ENCODE measurements at places on chromosomes 3 and 15. TPM values are rescaled to one million over a fixed set of nuclear protein-coding genes. Genes with fewer than 3 reads are reported as not detected.

DNA sequence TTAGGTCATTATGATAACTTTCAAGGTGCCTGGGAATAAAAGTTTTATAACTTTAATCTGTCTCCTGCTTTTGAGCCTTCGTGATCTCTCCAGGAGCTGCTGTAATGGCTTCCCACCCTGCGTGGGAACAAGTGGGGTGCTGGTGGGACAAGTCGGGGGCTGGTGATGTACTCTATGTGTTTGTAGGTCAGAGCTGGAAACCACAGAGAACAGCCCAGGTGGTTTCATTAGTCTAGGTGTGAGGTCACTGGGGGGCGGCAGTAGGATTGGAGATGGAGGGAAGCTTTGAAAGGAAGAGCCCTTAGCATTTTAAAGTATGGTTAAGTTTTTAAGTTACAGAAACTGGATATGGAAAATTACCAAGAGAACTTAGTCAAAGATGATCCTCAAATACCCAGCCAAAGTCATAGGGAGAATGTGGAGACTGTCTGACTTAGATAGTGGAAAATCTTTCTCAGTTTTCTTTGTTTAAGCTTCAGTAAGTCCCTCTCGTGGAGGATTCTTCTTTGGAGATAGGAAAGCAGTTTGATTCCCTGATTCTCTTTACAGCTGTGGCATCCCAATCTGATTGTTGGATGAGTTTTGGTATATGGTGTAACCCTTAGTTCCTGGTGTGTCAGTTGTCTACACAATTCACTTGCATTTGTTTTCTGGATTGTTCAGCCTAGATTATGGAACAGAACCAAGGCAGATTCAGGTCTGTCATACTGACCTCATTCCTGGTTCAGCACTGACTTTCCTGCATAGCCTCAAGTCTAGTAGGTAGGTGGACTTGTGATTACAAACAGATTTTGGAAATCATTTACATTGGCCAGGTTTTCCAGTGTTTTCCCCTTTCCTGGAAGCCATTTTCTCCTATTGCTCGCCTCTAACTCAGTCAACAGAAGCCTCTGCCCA is 115.6 kb downstream of the FNDC3B start:
- no peak overlapping the region for H3K27ac ChIP-seq
- DNase-seq: no peak
- H3K4me1 ChIP-seq: peaks cover 25% of the 10 kb centered on the region
- no peak overlapping the region for H3K4me3 ChIP-seq

GRCh38 chr15:77773903-77774302 is 141.2 kb upstream of the LINGO1 start:
- no peak overlapping the region for H3K27ac ChIP-seq
- no peaks in the 10 kb centered on the region for H3K4me1 ChIP-seq
- no peak for DNase-seq
- H3K4me3 ChIP-seq: no peak overlapping the region
- no peaks in the 10 kb centered on the region for H3K27me3 ChIP-seq

- H3K27ac ChIP-seq: no peak overlapping the region
- no peaks in the 10 kb centered on the region for H3K4me1 ChIP-seq
- no peak overlapping the region for H3K4me3 ChIP-seq
These were observed 13.9 kb downstream of the RASGRF1 start for GRCh38 chr15:79076661-79077060.

GRCh38 chr3:54900838-54901591 is 26.8 kb downstream of the LRTM1 start:
- no peak overlapping the region for H3K27ac ChIP-seq
- no peak overlapping the region for H3K4me3 ChIP-seq
- no peaks in the 10 kb centered on the region for H3K27me3 ChIP-seq
- DNase-seq: no peak
- no peaks in the 10 kb centered on the region for H3K4me1 ChIP-seq

GRCh38 chr3:189361103-189361835 is 189.5 kb downstream of the TPRG1 start:
- no peak for DNase-seq
- no peak overlapping the region for H3K4me3 ChIP-seq
- H3K27ac ChIP-seq: no peak overlapping the region
- peaks cover 5% of the 10 kb centered on the region for H3K4me1 ChIP-seq
- no peaks in the 10 kb centered on the region for H3K27me3 ChIP-seq

DNA sequence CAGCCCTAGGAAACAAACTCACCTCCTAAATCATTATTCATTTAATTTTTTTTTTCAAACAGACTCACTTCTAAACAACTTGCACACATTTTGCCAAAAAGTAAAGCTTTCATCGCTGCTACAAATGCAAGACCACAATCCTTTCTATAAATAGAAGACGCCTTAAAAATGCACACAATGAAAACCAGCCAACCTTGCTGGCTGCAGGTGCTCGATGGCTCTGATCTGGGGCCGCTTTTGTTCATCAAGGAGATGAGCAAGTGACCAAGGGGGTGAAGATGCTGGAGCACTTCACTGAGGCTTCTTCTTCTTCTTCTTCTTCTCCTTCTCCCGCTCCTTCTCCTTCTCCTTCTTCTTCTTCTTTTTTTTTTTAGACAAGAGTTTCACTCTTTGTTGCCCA is 12.7 kb upstream of the SLC6A6 start:
- H3K4me3 ChIP-seq: no peak overlapping the region
- no peaks in the 10 kb centered on the region for H3K4me1 ChIP-seq
- H3K27ac ChIP-seq: no peak overlapping the region
- no peaks in the 10 kb centered on the region for H3K36me3 ChIP-seq
- H3K27me3 ChIP-seq: no peaks in the 10 kb centered on the region

GRCh38 chr15:70189826-70190695 is 92.3 kb upstream of the TLE3 start:
- no peaks in the 10 kb centered on the region for H3K4me1 ChIP-seq
- no peak for DNase-seq
- H3K36me3 ChIP-seq: no peaks in the 10 kb centered on the region
- no peak overlapping the region for H3K4me3 ChIP-seq
- no peaks in the 10 kb centered on the region for H3K27me3 ChIP-seq
- H3K27ac ChIP-seq: no peak overlapping the region

- H3K4me3 ChIP-seq: no peak overlapping the region
- no peaks in the 10 kb centered on the region for H3K27me3 ChIP-seq
- H3K4me1 ChIP-seq: peaks cover 30% of the 10 kb centered on the region
- H3K27ac ChIP-seq: no peak overlapping the region
- H3K36me3 ChIP-seq: peaks cover 35% of the 10 kb centered on the region
- peak; percentile 73 for DNase-seq
These were observed 74.3 kb downstream of the LARS2 start for GRCh38 chr3:45462522-45463265.

GRCh38 chr15:68284616-68285258 is 7.2 kb downstream of the FEM1B start:
- no peak overlapping the region for H3K4me3 ChIP-seq
- H3K27me3 ChIP-seq: no peaks in the 10 kb centered on the region
- DNase-seq: no peak
- H3K4me1 ChIP-seq: peaks cover 73% of the 10 kb centered on the region

DNA sequence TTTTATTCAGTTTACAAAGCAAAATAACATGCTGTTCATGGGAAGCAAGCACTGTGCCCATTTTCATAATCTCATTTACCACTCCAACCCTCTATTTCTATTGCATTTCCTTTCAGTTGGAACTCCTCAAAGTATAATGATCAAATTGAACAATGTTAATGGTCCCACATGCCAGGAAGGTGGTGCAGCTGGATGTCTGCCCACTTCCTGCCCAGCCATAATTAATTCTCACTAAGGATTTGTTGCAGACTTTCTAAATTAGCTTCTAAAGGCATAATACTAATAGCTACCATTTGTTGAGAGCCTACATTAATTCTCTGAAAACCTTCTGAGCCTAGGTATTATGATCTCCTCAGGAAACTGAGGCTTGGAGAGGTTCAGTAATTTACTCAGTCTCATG is 316.1 kb upstream of the TPM1 start:
- no peak overlapping the region for H3K4me3 ChIP-seq
- H3K4me1 ChIP-seq: no peaks in the 10 kb centered on the region
- peaks cover 8% of the 10 kb centered on the region for H3K27me3 ChIP-seq
- no peaks in the 10 kb centered on the region for H3K36me3 ChIP-seq
- no peak for DNase-seq

DNA sequence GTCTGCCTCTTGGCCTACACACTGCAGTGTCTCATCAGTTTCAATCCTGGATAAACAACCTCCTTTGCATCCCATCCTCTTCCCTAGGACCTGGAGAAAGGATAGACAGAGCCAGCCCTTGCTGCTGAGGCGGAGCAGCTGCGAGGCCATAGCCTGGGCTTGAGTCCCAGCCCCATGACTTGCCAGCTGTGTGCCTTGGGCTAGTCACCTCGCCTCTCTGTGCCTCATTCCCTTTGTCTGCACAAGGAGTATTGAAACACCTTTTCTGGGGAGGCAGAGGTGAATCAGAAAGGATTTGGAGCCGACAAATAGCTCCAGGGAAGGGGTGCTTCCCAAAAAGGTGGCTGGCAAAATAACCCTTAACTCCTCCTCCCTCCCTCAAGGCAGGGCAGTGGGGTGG is 65.0 kb upstream of the SLC6A1 start:
- H3K27me3 ChIP-seq: no peaks in the 10 kb centered on the region
- H3K4me1 ChIP-seq: no peaks in the 10 kb centered on the region
- H3K27ac ChIP-seq: no peak overlapping the region
- DNase-seq: no peak
- H3K36me3 ChIP-seq: no peaks in the 10 kb centered on the region
- no peak overlapping the region for H3K4me3 ChIP-seq

DNA sequence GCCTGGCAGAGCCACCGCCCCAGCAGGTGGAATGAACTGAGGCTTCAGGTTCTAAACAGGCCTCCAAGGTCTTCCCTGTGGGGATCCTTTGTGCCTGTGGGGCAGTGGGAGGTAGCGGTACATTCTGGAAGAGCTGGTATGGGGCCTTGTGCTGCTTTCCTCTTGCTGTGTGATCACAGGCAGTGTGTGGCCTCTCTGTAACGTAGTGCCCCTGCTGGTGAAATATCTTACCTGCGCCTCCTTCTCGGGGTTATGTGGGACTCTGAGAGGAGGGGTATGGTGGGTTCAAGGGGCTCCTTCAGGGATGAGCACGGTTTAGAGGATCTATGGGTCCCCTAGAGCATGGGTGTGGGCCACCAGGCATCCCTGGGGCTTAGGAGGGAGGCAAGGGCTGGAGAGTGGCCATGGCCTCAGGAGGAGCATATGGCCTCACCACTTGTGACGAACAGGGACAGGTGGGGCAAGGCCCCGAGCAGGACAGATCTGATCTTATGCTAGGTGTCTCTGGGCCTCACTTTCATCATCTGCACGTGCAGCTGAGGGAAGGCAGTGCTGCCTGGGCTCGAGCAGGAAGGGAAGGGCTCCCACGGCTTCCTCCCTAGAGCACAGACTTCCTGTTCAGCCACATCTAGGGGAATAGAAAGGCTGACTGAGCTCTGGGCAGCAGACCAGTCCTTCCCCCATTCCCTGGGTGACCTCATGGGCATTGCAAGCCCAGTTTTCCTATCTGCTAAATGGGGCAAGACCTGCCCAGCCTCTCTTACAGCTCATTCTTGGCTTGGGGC is 1.9 kb upstream of the ALS2CL start:
- DNase-seq: peak; percentile 73
- peak overlapping the region; percentile 84 for H3K4me3 ChIP-seq
- no peaks in the 10 kb centered on the region for H3K27me3 ChIP-seq
- no peaks in the 10 kb centered on the region for H3K36me3 ChIP-seq

- H3K36me3 ChIP-seq: no peaks in the 10 kb centered on the region
- H3K27ac ChIP-seq: no peak within 1 kb of the TSS
- no peaks in the 10 kb centered on the region for H3K4me1 ChIP-seq
These were observed at the start of gene ITGA11 for GRCh38 chr15:68431792-68432401. TSS of gene ITGA11 (minus strand) at chr15:68432163. CDS start at chr15:68432066, 97 bp downstream.

Gene MUSTN1
- total RNA-seq: 0.57 TPM

Gene ANKRD28
- total RNA-seq: 21.4 TPM

Gene DNAH1
- total RNA-seq: 9.4 TPM
